ENCODE measurements at places on chromosomes 1 and 21.

DNA sequence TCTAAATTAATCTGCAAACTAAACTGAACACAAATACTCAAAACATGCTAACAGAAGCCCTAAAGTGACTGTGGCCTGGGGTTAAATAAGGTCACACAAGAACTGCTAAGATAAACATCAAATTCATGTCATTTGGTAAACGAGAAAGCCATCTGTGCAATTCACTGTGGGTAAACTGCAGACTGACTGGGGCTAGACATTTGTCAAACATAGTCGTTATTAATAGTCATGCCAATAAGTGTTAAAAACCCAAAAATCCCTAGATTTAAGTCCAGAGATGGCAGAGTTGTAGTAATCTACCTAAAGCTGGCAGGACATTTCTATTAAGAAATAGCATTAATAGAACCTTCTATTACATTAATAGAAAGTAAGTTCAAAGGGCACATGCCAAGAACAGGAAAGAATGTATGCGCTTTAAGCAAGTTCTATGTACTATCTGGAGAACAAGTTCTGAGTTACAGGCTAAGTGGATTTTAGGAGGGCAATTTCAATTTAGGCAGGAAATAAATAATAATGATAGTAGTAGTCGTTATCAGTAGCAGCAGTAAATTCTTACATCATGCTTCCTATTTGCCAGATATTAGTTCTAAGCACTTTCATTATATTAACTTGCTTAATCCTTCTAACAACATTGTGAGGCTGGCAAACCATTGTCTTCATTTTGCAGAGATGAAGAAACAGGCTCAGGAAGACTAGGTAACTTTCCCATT lies 8.6 kb downstream of the EDEM3 start:
- no peak for DNase-seq

GRCh38 chr1:93338387-93339146 lies 7.1 kb upstream of the DR1 start:
- peak; percentile 97 for DNase-seq

DNA sequence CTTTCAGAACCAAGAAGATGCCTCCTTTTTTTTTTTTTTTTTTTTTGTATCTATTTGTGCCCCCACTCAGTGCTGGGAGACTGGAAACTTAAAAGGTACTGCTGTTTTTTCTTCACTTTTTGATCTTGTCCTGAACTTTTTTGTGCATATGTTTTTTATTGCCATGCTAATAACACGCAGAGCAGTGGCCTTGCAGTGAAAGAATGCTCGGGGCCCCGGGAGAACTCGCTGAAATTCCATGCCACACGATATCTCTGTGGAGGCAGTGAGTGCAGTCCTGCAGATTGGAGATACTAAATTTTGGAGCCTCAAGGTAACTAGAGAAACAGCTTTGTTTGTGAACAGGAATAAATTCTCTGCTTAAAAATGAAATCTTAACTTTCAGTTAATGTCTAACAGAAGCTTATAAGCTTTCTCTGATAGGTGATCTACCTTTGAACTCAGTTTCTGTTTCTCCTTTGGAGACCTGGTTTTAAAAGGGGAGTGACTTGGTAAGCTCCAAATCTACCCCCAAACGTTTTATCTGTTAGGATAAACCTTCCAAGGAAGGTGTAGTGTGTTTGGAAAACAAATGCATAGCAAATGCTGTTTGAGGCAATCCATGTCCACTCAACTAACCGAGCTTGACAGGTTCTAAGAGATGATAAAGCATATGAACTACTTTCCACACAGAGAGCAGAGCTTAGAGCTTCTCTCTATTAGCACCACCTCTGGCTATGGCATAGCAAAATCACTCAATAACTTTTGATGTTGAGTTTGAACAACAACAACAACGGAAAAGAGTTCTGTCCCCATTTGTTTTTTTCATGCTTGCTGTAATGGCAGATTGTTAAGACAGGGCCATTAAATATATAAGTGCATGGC lies 113.7 kb upstream of the PLXNA2 start:
- DNase-seq: no peak

DNA sequence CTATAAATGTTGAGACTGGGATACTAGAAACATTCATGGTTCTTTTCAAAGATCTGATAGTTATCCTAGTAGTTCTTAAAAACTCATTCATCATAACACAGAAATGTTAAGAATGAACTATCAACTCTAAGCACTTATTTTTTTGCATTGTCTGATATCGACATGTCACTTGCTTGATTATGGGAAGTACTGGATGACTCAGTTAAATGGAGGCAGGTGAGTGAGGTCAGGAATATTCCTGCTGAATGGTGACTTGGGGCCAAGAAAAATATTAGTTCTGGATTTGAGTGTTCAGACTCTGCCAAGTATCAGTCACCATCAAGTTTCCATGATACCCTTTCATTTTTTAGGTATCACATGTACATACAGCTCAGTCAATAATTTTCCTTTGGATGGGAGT lies 63.6 kb downstream of the NEK7 start:
- peak; percentile 87 for DNase-seq

- DNase-seq: no peak
Observed at GRCh38 chr1:222028676-222029075, 286.8 kb upstream of the DUSP10 start.

- DNase-seq: peak; percentile 23
Observed at GRCh38 chr1:157376681-157377080, 175.6 kb downstream of the FCRL5 start.

- DNase-seq: peak; percentile 91
Observed at GRCh38 chr1:231929311-231929710, 302.7 kb downstream of the DISC1 start.

All from fibroblast of skin of right biceps (primary cell).